ENCODE measurements at places on chromosomes 13 and 19. TPM values are rescaled to one million over a fixed set of nuclear protein-coding genes. Genes with fewer than 3 reads are reported as not detected.
A peak's percentile ranks its signal among the peaks of the same experiment; 100 is the strongest.

DNA sequence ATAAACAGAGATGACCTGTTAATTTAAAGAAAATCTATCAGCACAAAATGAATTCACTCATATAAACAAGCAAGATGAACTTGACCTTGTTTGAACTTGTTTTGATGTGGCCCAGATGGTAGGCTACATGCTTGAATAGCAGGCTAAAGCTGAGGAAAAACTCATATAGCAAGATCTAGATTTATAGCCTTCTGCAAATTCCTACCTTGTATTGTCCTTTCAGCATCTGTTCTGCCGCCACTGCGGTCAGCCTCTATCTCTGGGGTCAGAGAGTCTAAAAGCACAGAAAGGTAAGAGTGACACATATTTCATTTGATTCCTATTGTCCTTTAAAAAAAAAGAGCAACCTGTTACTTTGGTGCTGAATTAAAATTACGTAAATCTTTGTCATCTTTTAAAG lies 392.1 kb downstream of the DACH1 start:
- no peaks in the 10 kb centered on the region for H3K36me3 ChIP-seq
- no peak overlapping the region for H3K4me3 ChIP-seq
- H3K27me3 ChIP-seq, result no peaks in the 10 kb centered on the region
- no peak for DNase-seq
- no peak overlapping the region for H3K27ac ChIP-seq

GRCh38 chr13:110133425-110134235 lies 173.3 kb downstream of the COL4A1 start:
- no peak overlapping the region for H3K27ac ChIP-seq
- H3K36me3 ChIP-seq, result no peaks in the 10 kb centered on the region
- H3K27me3 ChIP-seq, result no peaks in the 10 kb centered on the region
- peaks cover 6% of the 10 kb centered on the region for H3K4me1 ChIP-seq
- no peak overlapping the region for H3K4me3 ChIP-seq

GRCh38 chr19:858284-858683 lies 1.2 kb upstream of the CFD start:
- H3K4me1 ChIP-seq, result peaks cover 14% of the 10 kb centered on the region
- DNase-seq, result no peak
- H3K27me3 ChIP-seq, result peaks cover 13% of the 10 kb centered on the region
- H3K4me3 ChIP-seq, result no peak overlapping the region

GRCh38 chr19:31961667-31962066 lies 383.7 kb upstream of the ZNF507 start:
- no peak overlapping the region for H3K27ac ChIP-seq
- H3K4me3 ChIP-seq, result no peak overlapping the region
- no peak for DNase-seq
- H3K27me3 ChIP-seq, result no peaks in the 10 kb centered on the region

DNA sequence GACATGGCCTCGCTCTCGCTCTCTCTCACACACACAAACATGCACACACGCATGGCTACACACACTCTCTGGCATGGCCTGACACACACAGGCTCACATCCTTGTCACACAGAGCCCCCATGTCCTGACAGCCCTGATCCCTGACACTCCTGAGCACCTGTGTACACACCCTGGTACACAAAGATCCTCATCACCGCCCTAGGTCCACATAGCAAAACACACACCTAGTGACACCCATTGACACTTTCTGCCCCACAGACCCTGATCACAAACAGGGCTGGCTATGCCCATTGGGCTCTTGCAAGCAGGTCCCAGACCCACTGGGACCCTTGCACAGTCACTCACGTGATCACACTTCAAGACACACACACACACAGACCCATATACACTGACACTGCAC lies 4.0 kb upstream of the NFIX start:
- no peaks in the 10 kb centered on the region for H3K36me3 ChIP-seq
- H3K4me3 ChIP-seq, result no peak overlapping the region
- no peak for DNase-seq
- H3K27me3 ChIP-seq, result no peaks in the 10 kb centered on the region

GRCh38 chr19:7098096-7098495 lies 28.6 kb downstream of the ZNF557 start:
- peaks cover 16% of the 10 kb centered on the region for H3K4me1 ChIP-seq
- no peaks in the 10 kb centered on the region for H3K27me3 ChIP-seq
- no peak overlapping the region for H3K27ac ChIP-seq
- H3K4me3 ChIP-seq, result no peak overlapping the region
- H3K36me3 ChIP-seq, result no peaks in the 10 kb centered on the region

DNA sequence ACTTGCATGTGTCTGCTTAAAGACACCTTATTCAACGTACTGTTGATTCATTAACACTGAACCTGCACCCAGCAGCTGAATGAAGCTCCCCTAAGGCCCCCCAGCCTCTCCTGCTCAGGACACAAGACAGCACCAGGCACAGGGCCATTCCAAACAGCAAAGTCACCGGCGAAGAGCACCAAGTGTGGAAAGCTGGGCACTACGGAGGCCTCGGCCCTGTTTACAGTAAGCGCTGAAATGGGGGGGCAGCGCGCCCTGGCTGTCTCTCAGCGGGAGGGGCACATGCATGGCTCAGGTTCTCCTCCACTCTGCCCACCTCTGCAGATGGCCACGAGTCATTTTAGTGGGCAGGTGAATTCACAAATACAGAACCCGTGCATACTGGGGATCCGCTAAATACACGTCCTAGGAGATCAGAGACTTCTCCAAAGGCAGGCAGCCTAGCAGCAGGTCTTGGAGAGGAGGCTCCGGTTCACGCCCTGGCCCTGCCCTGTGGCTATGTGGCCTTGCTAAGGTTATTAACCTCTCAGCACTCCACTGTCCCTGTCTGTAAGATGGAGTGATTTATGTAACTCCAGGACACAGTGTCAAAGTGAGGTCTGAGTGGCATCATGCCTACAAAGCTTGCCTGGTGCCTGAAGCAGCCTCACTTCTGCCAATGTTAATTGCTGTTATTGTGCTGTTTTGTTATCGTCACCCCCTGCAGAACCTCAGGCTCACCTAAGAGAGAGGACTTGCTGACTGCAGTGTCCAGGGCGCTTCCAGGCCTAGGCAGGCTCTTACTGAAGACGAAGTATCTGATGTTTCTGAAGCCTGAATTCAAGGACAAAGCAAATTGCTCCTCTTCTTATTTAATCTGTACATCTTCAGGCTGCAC lies 207.4 kb upstream of the SOX1 start:
- no peaks in the 10 kb centered on the region for H3K36me3 ChIP-seq
- DNase-seq, result no peak
- no peak overlapping the region for H3K4me3 ChIP-seq
- H3K4me1 ChIP-seq, result no peaks in the 10 kb centered on the region
- H3K27me3 ChIP-seq, result no peaks in the 10 kb centered on the region
- no peak overlapping the region for H3K27ac ChIP-seq

GRCh38 chr19:917323-918151 lies at the start of gene KISS1R:
Gene KISS1R, plus strand, starts transcription at chr19:917333. Its CDS starts 170 bp downstream, at chr19:917503.
- no peaks in the 10 kb centered on the region for H3K36me3 ChIP-seq
- H3K27ac ChIP-seq, result peak within 1 kb of the TSS; percentile 43
- H3K27me3 ChIP-seq, result peaks cover 4% of the 10 kb centered on the region
- peaks cover 23% of the 10 kb centered on the region for H3K4me1 ChIP-seq
- peak within 1 kb of the TSS; percentile 34 for H3K4me3 ChIP-seq
- DNase-seq, result peak; percentile 46

The ZSCAN1 gene
- not detected for polyA plus RNA-seq

The USP12 gene
- polyA plus RNA-seq, result 14.5 TPM

The SHISA7 gene
- not detected for polyA plus RNA-seq

The ZNF358 gene
- polyA plus RNA-seq, result 2.5 TPM
